ENCODE measurements at places on chromosomes 4 and X.
A peak's percentile ranks its signal among the peaks of the same experiment; 100 is the strongest.

DNA sequence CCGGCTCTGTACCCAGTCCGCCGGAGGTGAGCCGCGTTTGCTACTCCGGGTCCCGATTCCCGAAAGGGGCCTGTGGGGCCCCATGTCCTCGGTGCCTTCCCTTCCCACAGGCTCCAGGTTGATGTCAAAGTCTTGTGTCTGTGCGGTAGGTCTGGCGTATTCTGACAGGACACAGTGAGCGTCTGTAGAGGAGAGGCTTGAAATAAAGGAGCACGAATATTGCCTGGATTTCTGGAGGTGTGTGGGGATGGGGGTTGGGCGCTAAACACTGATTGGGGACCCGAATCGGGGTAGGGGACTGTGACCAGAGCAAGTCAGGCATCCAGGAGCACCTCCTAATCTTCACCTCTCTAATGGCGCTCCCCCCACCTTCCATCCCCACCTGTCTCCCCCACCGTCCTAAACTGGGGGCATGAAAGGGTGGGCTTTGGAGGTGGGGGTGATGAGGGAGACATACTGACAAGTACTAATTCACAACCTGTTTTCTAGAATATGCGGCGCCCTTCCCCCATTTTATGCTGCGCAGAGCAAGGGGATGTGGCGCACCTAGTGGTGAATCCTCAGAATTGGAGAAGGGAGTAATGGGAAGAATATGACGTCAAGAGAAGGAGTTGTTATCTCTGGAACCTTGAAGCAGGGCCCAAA lies 855 bp downstream of the GPRASP2 start:
- peak; percentile 39 for DNase-seq

GRCh38 chrX:9847071-9847470 lies 60.8 kb downstream of the SHROOM2 start:
- no peak for DNase-seq

GRCh38 chrX:99095965-99096635 lies 1314.0 kb downstream of the PCDH19 start:
- DNase-seq = no peak

DNA sequence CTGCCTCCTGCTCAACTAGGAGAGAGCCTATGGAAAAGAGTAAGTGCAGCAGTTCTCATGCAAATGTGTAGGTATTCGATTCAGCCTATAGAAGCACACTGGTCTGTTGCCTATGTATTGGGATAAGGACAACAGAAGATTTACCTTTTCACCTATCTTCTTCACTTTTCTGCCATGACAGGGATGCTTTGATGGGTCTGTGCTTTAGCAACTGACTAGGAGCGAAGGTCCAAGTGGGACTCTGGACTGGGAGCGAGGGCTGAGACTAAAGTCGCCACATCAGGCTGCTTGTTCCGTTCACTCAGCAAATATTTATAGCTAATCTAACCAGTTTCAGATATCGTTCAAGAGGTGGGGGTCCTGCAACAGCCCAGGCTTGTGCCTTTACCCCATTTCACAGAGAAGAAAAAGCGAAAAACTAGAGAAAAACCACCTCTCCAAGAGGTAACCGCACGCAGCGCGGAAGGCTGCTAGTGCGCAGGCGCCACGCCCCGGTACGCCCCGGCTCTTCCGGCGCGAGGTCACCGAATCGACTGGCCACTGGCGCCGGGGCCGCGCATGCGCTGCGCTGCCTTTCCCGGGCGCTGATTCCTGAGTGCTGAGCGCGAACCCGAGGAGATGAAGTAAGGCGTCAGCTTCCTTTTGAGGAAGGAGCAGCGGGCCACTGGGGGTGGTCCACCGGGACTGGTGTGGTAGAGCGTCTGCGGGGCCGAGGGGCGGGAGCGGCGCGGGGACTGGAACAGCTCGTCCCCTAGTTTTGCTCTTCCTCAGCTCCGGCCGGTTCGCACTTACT lies at the start of gene RBMX2:
TSS of gene RBMX2 (plus strand) at position 573 of the 793 bp plus-strand sequence. CDS start at position 619, 46 bp downstream.
- peak; percentile 90 for DNase-seq

DNA sequence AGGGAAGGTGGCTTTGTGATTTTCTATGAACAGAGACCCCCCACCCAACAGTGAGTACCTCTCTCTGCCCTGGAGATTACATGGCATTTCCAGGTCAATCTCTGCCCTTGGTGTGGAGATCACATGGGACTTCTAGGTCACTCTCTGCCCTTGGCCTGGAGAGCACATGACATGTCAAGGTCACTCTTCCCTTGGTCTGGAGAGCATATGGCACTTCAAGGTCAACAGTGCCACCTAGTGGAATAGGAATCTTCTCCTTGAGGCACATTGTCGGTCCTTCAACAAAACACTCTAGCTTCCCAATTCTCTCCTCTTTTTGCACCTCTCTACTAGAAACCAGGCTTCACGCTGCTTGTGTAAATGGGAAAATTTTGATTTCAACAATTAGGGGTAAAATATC lies 66.2 kb upstream of the TACR3 start:
- peak; percentile 57 for DNase-seq

DNA sequence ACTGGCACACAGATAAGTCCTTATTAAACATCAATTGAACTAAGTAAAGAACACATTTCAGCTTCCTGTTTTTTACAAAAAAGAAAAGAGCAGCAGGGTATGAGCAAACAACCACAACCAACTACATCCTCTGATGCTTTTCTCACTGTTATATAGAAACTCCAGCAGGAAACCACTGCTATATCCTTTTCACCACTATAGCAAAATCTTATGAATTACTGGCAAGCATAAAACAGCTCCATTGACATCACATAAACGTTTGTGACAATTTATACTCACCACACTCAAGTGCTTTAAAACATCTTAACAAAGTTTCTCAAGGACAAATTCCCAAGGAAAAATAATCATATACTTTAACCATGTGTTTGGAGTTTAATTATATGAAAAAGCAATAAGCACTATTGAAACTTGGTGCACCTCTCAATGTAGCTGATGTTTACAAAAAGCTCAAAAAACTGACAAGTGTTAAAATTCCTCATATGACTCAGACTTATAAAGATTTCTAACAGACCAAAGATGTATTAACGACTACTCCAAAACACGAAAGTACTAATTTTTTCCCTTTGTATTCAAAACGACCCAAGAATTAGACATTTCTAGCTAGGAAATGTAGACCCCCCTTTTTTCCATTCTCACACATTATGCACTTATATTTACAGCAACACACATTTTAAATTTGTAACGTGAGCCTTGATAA lies 12.9 kb downstream of the GPRIN3 start:
- DNase-seq = no peak

DNA sequence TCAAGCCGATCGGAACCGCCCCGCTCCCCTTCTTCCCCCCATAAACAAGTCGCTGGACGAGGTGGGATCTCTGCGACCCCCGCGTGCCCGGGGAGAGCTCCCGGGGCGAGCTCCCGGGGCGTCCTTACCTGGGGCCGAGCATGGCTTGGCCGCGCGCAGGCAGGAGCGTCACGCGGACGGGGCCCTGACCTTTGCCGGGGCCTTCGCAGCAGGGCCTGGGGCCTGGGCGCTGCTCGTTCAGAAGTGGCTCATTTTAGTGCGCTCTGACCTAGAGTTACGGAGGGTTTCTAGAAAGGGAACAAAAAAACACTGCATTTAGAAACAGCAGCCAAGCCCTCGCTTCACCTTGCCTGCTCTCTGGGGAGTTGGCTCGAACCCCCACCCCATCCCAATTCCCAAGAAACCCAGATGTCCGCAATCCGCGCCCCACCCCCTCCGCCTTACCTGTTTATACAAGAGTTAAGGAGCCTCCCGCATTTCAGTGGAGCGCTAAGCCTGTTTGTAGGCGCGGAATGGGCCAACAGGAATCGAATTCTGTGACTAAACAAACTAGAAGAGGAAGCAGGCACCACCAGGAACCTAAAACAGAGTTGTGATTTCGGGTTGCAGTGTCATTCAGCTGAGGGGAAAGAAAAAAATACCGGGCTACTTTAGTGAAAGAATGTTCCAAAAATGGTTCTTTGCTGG lies 814 bp upstream of the RBM47 start:
- no peak for DNase-seq

DNA sequence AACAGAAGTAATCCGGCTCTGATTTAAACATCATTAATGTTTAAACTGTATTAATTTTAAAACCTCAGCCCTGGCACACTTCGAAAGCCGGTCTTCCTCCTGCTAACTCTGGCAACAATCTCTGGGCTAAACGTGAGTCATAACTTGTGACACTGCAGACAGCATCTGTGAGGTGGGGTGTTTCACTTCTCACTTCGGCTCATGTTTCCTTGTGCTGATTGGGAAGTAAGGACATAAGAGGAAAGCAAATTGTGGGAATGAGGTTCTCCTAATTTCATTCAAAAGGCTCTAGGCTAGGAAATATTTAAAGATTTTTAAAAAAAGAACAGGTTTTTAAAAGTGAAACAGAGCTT lies 139.9 kb upstream of the USP9X start:
- DNase-seq = no peak
